ENCODE measurements at places on chromosomes 6 and 20.

DNA sequence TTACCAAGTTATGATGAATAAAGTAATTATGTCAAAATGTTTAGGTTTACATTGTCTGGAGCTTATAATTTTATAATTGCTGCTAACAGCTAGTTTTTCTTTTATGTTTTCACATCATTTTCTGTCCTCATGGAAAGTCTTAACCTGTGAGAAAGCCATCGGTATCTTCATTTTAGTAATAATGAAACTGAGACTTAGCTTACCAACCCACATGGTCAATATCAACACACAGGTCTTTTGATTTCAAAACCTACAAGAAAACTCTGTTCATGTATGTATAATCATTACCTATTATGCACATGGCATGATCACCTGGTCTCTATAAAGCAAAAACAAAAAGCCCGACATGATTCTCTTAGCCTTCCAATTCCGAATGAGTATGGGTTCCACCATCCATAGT, 61.9 kb downstream of the KCNQ5 start:
- DNase-seq = no peak

DNA sequence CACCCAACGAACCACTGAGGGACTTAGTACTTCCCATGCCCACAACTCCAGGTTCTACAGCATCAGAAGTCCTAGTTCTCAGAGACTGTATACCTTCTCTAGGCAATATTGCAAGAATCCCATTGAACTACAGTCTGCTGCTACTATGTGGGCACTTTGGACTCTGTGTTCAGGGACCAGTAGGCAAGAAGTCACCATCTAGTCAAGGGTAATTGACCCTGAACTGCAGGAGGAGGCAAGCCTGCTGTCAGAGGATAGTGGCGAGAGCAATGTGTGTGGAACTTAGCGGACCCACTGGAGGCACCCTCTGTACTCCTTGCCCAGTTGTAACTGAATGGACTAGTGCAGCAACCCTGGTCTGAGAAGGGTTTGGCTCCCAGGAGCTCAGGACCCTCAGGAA, 15.7 kb downstream of the HEBP2 start:
- no peak for DNase-seq

DNA sequence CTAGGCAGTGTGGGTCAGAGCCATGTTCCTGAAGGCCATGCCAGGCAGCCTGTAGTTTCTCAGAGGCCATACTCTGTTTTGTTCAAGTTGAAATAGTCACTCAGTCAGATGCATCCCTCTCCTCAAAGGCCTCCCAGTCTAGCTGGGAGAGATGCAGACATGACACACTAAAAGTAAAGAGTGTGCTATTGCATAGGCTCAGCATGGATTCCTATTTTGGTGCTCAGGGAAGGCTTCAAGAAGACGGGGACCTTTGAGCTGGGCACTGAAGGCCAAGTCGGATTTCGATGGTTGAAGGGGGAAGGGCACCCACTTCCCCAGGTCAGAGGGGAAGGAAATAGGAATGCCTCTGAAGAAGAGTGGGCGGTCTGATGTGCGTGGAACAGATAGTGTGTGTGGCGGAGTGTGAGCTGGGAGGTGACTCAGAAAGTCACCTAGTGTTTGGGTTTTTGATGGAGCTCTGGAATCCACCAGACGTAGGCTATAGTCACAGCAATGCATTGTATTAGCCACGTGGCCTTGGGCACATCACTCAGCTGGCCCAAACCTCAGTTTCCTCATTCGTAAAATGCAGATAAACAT, 3.7 kb downstream of the EPB41L1 start:
- DNase-seq = no peak

DNA sequence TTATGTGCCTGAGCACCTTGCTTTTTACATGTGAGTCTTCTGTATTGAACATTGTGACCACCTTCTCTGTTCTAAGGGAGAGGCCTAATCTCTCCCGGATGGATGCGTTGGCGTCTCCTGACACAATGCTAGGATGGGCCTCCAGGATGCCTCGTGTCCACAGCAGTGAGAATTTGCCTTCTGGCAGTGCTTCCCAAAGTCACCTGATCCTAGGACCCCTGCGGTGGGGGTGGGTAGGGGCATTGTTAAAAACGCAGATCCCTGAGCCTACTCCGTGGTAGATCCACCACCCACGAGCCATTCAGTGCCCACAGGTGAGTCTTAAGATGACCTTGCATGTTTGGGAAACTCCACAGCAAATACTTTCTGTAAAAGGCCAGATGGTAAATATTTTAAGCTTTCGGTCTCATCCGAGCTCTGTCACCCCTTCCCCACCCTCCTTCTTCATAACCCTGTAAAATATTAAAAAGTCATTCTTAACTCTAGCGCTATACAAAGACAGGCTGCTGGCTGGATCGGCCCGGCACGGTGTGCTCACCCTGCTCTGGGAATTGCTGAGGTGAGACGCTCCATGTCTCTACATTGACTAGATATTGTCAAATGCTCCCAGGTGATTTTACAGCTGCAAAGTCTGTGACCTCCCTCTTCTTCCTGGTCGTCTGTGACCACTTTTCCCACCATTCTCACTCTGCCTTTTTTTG, 106.7 kb upstream of the IYD start:
- no peak for DNase-seq

DNA sequence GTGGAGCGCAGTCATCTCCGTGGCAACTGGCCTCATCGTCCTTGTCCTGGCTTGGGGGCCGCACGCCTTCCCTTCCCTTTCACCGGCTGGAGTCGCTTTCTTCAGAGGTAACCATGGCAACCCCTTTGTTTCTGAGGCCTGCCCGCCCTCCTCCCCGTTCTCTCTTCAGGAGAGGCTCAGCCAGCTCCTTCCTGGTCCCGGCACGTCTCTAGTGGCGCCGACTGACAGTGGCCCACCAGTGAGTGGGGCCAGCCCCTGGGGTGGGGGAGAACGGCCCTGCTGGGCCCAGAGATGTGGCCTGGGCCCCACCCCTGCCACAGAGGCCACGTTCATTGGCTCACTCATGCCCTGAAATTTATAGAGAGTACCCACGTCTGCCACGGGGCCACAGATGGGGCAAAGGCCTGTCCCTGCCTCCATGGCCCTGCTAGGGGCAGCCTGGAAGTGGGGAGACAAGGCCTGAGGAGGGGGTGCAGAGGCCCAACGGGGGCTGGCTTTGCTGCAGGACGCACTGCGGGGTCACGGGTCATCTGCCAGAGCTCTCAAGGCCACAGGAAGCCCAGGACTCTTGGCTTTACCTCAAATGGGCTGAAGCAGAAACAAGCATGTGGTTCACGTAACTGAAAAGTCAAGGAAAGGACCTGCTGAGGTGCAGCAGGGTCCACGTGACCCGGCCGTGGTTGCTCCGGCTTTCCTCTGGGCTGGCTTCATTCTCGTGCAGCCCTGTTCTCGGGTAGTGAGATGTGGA, 1.4 kb upstream of the OSBPL2 start:
- DNase-seq = no peak

- no peak for DNase-seq
Observed at GRCh38 chr20:1436263-1436662, 30.4 kb downstream of the NSFL1C start.

DNA sequence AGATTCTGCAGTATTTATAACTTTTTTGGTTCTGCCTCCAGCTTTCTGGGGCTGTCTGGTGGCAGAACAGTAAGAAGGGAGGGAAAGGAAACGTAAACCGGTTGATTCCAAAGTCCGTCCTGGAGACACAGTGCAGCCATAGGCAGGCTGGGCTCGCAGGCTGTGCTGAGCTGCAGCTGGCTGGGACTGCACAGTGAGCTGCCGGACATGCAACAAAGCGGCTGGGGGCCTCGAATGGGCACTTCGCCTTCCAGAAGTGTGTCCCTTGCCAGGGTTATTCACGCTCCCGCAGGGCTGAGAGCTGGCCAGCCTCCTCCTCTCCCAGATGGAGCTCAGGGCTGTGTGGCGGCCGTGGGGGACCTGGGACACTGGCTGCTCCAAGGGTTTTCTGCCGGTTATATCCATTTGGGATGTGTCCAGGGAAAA, 78.1 kb upstream of the CD93 start:
- no peak for DNase-seq

- no peak for DNase-seq
Observed at GRCh38 chr6:22325481-22325880, 28.6 kb upstream of the PRL start.

DNA sequence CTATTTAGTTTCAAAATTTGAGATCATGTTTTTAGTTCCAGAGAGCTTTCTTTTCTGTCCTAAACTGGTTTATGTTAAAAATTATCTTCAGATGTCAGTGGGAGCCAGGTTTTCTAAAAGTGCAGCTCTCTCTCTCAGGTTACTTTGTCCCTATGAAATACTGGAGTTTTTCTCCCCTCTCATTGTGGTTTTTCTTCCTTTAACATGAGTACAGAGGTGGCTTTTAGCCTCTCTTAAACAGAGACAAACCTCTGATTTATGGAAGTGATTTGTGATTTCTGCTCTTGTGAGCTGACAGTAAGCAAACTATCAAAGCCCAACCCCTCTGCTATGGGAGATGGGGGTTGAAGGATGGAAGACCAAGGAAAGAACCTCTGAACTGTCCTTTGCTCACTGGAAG, 85.7 kb downstream of the LIN28B start:
- DNase-seq = no peak
